T1000 (cell line): ENCODE measurements at places on chromosomes 4 and X.

GRCh38 chr4:6489927-6490326 is 17.5 kb upstream of the PPP2R2C start:
- DNase-seq: no peak

DNA sequence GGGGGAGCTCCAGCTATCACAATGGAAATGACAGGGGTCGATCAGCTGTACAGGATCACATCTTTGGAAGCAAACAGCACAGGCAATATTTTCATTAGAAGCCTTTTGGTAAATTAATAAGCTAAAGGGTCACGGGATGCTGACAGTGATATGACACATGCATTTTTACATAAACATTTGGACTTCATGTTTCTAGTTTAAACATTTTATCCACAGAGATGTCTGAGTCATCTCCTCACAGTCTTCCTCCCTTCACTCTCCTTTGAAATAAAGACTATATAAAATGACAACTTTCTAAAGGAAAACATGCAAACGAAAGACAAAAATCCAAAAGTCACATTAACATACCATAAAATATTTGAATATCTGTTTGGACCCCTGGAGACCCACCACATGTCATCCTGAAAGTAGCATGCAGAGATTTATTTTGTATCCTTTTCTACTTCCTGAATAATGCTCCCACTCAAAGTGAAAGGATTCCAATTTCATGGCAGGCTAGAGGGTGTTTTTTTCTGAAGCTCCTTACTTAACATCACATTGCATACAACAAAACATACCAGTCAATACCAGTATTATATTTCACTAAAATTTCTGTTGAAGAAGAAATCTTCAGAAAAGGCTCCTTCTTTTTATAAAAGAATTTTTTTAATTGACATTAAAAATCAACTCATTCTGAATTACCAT is 200.1 kb upstream of the PPARGC1A start:
- peak; percentile 9 for DNase-seq

- DNase-seq: no peak
These were observed 120.2 kb downstream of the SHOX start for GRCh38 chrX:750812-751211.

GRCh38 chr4:159145318-159145991 is 42.6 kb downstream of the RAPGEF2 start:
- no peak for DNase-seq
